Activated CD8-positive, alpha-beta memory T cell treated with anti-CD3 and anti-CD28 coated beads for 1 hour (primary cell): ENCODE measurements at places on chromosomes 5 and 9.
A peak's percentile ranks its signal among the peaks of the same experiment; 100 is the strongest.

- no peak for DNase-seq
Measured at GRCh38 chr9:76127637-76128036, 237.2 kb downstream of the PCSK5 start.

DNA sequence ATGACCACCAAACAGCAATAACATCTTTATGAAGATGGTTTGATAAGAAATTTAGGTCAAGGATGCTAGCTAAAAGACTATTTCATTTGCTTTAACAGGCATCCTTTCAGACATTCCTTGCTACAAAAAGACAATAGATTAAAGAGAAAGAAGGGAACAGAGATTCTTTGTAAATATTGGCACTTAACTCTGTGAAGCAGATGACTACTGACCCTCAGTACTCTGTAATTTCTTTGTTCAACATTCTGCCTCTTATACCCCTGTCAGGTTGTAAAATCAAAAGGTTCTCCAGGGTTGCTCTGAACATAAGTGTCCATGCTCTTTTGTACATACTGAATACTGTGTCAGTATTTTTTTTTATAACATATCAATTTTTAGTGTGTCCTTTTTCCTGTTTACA is 610.6 kb upstream of the GRAMD2B start:
- no peak for DNase-seq

GRCh38 chr9:25381141-25381540 is 297.1 kb downstream of the TUSC1 start:
- no peak for DNase-seq

DNA sequence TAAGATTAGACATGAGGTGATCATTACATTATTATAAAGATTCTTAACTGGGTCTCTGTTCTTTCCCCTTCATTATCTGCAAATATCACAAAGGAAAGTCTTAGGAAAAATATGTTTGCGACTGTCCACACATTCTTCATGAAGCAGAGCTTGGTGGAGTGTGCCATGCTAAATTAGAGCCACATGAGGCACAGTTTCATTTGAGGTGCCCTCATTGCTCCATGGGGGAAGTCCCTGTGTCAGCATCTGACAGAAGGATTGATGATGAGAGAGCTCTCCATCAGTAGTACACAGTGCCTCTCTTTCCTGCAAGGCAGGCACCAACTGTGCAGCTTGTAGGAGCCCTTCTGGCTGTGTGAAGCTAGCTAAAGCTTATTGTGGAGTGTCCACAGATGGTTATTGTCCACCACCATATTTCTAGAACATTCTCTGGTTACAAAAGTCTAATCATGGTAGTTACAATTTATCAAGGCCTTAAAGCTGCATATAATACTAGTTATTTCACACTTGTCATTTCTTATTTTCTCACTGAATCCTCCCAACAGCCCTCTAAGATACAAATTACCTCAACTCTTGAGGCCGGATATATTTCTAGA is 63.9 kb downstream of the C9orf152 start:
- no peak for DNase-seq

DNA sequence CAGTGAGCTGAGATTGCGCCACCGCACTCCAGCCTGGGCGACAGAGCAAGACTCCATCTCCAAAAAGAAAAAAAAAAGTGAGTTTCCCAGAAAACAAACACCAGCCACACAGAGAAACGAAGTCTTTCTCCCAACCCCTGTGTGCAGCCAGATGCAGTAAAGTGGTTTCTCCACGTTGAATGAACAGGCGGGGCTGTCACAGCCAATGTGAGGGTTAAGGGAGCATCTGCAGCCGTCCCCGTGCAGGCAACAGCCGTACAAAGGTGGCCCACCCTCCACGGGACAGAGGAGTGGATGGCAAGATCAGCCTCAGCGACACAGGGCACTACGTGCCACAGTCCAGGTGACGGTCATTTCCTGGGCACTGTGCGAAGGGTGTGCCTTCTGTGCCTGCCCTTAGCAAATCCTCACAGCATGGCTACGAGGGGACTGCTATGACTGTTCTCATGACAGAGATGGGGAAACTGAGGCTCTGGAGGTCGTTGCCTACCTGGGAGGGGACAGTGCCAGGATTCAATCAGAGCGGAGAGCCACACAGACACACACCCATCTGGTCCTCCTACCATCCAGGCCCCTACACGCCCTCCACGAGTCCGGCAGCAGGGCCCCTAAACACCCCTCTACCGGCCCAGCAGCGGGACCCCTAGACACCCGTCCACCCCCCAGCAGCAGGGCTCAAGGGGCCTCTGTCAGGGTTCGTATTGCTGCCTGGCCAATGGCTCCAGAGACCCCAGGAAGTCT is 2.3 kb downstream of the VAV2 start:
- no peak for DNase-seq

DNA sequence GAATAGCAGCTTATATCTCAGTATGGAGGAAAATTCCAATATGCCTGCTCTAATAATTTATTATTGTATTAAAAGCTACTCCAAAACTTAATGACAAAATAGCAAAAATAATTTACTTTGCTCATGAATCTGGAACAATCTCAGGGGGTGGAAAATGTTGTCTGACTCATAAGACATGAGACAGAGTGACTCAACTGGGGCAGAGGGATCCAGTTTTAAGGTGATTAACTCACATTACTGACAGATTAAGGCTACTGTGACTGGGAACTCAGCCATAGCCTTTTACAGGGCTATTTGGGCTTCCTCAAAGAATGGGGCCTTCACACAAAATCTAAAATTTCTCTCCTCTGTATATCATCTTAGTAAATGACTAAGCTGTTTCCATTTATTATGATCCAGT is 1172.9 kb downstream of the CDH12 start:
- DNase-seq, result no peak

GRCh38 chr9:120151806-120152205 is 428.2 kb downstream of the CDK5RAP2 start:
- no peak for DNase-seq

GRCh38 chr9:28981129-28981528 is 1407.8 kb upstream of the C9orf72 start:
- DNase-seq, result no peak

DNA sequence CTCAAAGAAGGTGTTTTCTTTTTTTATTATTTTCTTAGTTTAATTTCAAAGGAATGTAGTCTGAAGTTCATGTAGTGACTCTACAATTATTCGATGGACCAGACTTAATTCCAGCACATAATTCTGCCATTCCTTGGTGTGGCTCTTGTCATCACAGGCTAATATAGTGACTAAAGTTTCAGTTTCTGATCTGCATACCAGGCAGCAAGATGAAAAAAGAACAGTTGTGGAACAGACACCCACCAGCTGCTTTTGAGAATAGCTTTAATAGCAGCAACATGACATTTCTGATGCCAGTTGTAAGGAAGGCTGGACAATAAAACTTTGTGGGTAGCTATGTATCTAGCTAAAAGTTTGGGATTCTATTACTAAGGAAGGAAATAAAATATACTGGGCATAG is 676.3 kb upstream of the GRAMD2B start:
- no peak for DNase-seq

GRCh38 chr9:97737429-97737828 is 40.3 kb upstream of the XPA start:
- DNase-seq, result no peak

DNA sequence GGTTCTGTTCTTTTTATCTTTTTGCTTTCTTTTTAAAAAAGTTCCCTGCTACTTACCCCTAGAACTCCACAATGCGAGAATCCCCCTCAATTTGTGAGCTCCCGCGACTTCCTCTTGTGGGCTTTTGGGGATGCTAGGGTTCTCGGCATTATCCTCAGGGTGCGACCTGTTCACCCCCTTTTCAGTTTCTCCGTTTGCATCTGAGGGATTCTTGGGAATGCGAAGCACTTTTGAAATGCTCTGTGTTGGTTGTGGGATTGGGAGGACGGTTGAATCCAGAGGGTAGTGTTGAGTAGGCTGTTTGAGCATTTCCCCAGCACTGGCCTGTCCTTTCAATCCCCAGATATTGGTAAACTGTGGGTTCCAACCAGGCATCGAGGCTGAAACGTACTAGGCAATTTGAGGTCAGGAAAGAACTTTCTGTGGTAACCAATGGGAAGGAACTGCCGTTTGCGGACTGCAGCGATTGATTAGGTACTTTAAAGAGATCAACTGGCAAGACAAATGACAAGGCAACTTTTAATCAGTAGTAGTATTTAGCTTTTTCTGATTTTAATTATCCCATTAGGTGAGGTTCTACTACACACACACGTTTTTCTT is 415 bp downstream of the XRCC4 start:
- DNase-seq, result no peak

DNA sequence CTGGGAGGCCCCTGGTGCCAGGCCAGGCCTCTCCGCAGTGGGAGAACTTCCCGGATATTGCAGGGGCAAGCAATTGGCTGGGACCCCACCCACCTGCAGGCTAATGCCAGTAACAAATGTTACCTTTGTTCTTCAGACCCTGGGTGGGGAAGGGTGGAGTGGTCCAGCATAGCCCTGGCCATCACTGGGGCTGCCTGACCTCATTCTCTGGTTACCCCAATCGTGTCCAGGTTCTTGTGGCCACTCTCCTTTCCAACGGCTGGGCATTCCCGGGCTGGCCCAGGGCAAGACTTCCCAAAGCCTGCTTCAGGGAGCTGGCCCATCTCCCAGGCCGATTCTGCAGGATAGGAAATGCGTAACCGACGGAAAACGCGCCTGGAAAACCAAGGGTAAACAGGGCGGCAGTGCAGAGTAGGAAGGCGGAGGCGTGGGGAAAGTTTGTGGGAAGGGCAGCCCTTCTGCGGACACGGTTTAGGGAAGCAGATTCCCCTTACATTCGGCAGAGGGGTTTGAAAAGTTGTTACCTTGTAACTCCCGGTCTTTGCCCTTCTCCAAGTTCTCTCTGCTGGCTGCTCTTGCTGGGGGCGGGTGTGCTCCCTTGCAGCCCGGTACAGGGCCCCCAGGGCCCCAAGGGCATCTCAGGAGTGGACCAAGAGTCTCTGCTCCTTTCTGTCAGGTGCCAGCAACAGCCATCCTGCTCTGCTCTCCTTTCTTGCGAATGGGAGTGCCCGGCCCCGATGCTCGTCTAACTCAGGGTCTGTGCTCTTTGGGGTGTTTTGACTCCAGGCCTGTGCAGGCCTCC is 3.5 kb downstream of the NRARP start:
- DNase-seq, result no peak

DNA sequence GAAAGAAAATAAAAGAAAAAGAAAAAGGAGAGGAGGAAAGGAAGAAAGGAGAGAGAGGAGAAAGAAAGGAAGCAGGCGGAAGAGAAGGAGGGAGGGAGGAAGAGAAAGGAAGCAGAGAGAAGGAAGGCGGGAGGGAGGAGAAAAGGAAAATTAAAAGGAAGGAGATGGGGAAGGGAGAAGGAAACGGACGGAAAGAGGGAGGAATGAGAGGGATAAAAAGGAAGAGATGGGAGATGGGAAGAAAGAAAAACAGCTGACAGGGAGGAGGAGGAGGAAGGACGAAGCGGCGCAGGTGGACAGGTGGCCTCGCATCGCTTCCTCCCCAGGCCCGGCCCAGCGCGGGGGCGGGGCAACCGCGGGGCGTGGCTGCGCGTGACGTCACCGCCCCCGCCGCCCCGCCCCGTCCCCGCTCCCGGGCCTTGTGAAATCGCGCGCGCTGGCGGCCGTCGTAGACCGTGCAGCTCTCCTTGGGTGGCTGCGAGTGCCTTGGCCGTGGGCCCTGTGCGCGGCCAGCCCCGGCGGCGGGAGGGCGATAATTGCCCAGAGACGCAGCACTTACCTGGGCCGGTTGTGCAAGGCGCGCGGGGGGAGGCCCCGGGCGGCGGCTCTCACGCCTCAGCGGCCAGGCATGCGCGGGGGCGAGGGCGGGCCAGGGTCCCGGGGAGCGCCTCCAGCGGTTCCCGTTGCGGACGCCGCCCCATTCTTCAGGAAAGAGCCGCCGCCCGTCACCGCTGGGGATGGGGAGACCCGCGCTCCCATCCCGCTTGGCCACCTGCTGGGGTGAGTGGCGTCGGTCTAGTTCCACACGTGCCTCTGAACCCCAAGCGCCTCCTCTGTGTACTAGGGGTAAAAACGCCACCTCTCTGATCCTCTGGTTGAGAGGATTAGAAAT is 49.6 kb upstream of the FOXE1 start:
- peak; percentile 67 for DNase-seq

GRCh38 chr5:167743695-167744464 is 547.6 kb upstream of the WWC1 start:
- no peak for DNase-seq

DNA sequence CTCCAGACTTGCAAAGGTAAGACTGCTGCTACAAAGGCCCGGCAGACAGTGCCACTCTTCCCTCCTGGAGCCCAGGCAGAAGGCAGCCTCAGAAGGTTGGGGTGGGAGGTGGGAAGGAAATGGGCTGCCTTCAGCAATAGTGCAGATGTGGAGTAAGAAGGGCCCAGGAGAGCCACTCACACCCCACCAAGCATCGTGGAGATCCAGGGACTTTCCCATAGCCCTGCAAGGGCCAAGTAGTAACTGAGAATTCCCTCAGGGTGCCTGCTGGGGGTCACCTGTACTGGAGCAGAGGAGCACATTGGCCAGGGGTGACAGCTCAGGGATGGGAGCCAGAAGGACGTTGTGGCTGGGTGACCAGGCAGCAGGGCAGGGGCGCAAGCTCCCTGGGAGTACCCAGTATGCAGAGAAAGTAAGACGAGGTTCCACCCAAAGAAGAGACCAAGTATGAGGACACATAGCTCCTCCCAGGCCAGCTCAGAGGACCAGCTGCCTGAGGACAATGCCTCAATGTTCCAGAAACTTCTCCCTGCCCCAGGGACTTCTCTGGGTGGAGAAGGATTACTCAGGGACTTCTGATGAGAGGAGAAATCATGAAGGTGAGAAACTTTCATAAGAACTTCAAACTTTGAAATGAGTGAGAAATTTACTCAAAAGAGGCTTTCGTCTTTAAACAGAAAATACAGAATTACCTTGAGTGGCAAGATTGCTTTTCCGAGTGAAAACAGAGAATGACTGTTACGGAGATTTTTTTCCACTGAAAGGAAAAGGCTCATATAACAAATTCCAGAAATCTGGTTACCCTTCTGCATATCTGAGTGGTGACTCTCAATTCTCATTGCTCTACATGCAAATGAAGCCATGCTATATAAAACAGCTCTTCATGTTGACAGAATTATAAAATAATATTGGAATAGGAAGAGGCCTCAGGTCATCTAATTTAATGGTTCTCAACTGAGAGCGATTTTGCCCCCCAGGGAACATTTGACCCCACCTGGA is 87.9 kb upstream of the TRIO start:
- DNase-seq, result no peak

DNA sequence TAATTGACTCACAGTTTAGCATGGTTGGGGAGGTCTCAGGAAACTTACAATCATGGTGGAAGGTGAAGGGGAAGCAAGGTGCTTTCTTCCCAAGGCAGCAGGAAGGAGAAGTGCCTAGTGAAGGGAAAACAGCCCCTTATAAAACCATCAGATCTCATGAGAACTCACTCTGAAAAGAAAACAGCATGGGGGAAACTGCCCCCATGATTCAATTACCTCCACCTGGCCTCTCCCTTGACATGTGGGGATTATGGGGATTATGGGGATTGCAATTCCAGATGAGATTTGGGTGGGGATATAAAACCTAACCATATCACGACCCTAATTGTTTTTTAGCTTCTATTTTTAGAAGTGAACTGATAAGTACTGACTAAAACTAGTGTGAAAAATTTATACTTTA is 1377.5 kb upstream of the DMAC1 start:
- DNase-seq, result no peak

DNA sequence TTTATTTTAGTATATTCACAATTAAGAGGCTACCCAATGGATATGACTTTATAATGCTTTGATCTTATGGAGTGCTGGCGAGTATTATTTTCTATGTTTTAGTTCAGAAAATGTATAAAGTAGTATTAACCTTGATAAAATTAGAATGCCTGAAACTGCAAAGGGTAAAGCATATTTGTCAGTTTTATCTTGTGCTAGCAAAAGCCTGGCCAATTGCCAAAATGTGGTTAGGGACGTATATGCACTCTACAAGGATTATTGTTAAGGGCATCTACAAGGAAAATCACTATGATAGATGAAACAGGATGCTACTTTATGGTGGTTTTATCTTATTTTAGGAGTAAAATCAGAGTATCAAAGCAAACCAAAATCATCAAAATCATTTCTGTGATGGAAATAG is 281.7 kb downstream of the CCDC171 start:
- no peak for DNase-seq
